ENCODE measurements at places on chromosomes 7 and 10. TPM values are rescaled to one million over a fixed set of nuclear protein-coding genes. Genes with fewer than 3 reads are reported as not detected.

RBM20 gene
- 0.66 TPM for total RNA-seq

TAS2R41 gene
- total RNA-seq = not detected

CLCN1 gene
- not detected for total RNA-seq

SEMA3D gene
- total RNA-seq = 18.9 TPM

GRB10 gene
- total RNA-seq = 39.1 TPM

LRMDA gene
- 4.6 TPM for total RNA-seq

SCART1 gene
- 3.3 TPM for total RNA-seq

TYW1 gene
- 20.1 TPM for total RNA-seq

HABP2 gene
- not detected for total RNA-seq

CYP2C19 gene
- total RNA-seq = not detected

CDK14 gene
- 35.1 TPM for total RNA-seq

ITIH5 gene
- 0.19 TPM for total RNA-seq

PRXL2A gene
- total RNA-seq = 10.5 TPM

GPR37 gene
- 2.4 TPM for total RNA-seq

MAGI2 gene
- 4.6 TPM for total RNA-seq

CCDC172 gene
- not detected for total RNA-seq

CRHR2 gene
- total RNA-seq = not detected

SLC29A3 gene
- total RNA-seq = 0.66 TPM

MKX gene
- not detected for total RNA-seq

TMEM270 gene
- total RNA-seq = not detected

ADAMTS14 gene
- total RNA-seq = 3.7 TPM

CCDC146 gene
- total RNA-seq = 1.6 TPM

WIPF3 gene
- not detected for total RNA-seq
